ENCODE measurements at places on chromosomes 1 and 21.
A peak's percentile ranks its signal among the peaks of the same experiment; 100 is the strongest.

DNA sequence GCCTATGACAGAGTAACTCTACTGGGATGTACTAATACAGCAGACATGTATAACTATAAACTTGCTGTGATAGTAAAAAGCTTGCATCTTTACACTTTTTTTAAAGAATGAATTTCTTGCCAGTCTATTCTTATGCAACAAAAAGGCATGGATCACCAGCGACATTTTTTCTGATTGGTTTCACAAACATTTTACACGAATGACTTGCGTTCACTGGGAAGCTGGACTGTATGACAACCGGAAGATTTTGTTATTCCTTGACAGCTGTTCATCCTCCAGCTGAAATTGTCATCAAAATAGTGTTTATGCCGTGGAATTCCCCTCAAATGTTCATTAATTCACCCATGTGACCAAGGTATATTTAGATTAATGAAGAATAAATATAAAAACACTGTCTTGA is 131.0 kb downstream of the XPR1 start:
- no peak for DNase-seq

GRCh38 chr1:86356247-86356646 is 39.9 kb downstream of the ODF2L start:
- DNase-seq, result no peak

DNA sequence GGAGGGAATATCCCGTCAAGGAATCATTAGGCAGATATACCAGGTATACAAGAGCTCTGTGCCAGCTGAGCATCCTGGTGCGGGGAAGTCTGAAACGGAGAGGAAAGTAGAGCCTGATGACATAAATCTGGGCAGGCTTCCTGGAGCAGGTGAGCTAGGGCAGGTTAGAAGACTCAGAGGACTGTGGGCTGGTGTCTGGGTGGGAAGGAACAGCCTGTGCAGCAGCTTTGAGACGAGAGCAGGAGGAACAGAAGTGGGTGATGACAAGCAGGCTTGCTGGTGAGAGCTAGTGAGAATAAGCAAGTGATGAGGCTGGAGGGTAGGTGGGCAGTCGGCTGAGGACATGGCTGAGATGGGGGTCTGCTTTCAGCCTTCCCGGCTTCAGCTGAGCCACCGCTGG is 6.7 kb downstream of the CELSR2 start:
- no peak for DNase-seq

DNA sequence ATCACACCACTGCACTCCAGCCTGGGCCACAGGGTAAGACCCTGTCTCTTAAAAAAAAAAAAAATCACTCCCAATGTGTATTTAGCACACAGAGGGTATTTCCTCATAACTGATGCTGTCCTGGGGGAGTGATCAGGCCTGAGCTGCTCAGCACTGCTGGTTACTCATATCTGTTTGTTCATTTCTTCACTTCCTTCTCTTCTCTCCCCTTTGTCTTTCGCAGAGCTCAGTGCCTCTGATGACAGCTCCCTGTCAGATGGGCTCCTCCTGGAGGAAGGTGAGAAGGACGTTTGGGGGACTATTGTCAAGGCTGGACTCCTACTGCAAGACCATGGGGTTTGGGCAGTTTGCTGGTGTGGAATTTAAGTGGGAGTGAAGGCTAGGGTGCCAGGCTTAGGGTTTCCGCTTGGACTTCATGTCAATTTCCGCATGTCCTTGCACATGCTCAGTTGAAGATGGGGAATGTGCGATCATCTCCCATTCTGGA is 13.0 kb downstream of the INAVA start:
- peak; percentile 41 for DNase-seq

- DNase-seq, result no peak
These were observed 9.4 kb upstream of the CTBS start for GRCh38 chr1:84583648-84584047.

DNA sequence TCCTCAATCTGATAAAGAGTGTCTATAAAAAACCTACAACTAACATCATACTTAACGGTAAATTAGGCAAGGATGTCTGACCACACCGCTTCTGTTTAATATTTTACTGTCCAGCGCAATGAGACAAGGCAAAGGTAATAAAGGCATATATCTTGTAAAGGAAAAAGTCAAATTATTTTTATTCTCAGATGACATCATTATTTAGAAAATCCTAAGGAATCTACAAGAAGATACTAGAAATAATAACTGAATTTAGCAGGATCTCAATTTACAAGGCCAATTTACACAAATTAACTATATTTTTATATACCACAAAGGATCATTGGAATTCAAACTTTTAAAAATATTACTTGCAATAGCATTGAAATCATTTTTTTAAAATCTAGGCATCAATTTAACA is 29.4 kb downstream of the GJA4 start:
- no peak for DNase-seq

GRCh38 chr1:179510038-179510437 is 65.7 kb downstream of the NPHS2 start:
- no peak for DNase-seq
